ENCODE measurements at places on chromosomes 5 and 9. TPM values are rescaled to one million over a fixed set of nuclear protein-coding genes. Genes with fewer than 3 reads are reported as not detected.

GRCh38 chr5:126125407-126125806 is 297.8 kb upstream of the GRAMD2B start:
- DNase-seq = no peak

DNA sequence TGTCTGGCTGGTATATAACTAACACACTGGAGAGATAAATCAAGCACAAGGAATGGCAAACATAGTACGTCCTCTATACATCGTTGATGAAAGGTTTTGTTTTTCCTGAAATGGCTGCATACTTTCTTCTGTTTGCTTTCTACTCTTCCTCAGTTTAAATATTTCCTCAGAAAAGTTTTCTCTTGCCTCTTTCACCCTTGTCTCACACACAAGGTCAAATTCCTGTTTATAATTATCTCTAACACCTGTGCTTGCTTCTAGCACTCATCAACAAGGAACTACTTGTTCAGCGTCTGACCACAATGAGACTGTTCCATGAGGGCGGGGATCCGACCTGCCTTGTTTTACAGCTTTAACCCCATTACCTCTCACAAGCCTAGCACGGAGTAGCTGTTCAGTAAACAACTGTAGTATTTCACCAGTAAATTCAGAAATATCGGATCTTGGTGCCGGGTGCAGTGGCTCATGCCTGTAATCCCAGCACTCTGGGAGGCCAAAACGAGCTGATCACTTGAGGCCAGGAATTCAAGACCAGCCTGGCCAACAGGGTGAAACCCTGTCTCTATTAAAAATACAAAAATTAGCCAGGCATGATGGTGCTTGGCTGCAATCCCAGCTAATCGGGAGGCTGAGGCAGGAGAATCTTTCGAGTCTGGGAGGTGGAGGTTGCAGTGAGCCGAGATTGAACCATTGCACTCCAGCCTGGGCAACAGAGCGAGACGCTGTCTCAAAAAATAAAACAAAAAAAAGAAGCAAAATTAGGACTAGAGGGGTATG is 37.0 kb downstream of the NR6A1 start:
- no peak for DNase-seq

DNA sequence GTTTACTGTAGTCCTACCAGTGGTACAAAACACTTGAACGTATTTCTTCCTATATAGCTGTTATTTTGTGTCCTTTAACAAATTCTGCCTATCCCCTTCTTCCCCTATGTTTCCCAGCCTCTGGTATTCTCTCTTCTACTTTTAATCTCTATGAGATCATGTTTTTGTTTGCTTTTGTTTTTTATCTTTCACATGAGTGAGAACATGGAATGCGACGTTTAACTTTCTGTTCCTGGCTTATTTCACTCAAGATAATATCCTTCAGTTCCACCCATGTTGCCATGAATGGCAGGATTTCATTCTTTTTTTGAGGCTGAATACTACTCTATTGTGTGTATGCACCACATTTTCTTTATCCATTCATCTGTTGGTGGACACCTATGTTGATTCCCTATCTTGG is 634.4 kb upstream of the WWC1 start:
- no peak for DNase-seq

DNA sequence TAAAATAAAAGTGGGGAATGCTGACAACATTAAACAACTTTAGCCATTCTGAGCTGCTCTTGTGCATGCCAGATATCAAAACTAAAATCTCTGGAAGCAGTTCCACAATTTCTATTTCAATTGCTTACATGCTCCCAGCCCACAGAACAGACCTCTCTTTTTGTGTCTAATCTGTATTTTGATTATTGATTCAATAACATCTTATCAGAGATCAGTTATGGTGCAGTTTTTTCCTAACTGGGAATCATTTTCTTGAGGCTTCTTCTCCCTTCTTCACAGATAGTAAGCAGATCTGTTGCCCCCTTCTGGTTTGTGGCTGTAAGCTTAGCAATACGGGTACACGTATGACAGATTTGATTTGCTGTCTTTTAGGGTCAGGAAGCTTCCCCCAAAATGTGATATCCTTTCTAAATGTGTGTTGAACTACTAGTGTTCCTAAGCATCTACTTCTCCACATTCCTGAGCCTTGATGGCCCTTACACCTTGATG is 39.4 kb downstream of the MRPS27 start:
- peak; percentile 39 for DNase-seq

DNA sequence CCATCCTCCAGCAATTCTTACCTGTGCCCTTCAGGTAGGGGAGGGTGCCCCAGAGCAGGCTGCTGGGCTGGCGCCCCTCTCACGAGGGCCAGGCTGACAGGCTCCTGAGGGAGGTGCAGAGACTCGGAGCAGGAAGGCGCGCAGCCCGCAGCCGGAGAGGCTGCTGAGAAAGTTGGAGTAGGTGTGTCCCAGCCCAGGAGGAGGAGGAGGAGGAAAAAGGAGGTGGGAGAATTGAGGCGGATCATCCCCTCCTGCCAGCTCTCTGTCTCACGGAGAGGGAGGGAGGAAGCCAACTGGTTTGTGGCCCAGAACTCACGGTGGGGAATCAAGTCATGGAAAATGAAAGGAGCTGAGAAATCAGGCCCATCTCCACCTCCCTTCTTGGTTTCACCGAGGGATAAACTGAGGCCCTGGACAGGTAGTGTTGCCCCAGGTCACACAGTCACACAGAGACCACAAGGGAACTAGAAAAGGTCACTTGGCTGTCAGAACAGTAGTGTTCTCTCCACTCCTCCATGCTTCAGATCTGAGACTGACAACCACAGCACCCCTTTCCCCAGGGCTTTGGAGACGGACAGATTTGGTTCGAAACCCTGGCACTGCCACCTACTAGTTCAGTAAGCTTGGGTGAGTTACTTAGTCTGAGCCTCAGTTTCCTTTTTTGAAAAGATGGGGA is at the start of gene FAT2:
TSS of gene FAT2 (minus strand) at position 188 of the 676 bp plus-strand sequence. CDS start 22,400 bp downstream, outside the sequence.
- DNase-seq = peak; percentile 34

DNA sequence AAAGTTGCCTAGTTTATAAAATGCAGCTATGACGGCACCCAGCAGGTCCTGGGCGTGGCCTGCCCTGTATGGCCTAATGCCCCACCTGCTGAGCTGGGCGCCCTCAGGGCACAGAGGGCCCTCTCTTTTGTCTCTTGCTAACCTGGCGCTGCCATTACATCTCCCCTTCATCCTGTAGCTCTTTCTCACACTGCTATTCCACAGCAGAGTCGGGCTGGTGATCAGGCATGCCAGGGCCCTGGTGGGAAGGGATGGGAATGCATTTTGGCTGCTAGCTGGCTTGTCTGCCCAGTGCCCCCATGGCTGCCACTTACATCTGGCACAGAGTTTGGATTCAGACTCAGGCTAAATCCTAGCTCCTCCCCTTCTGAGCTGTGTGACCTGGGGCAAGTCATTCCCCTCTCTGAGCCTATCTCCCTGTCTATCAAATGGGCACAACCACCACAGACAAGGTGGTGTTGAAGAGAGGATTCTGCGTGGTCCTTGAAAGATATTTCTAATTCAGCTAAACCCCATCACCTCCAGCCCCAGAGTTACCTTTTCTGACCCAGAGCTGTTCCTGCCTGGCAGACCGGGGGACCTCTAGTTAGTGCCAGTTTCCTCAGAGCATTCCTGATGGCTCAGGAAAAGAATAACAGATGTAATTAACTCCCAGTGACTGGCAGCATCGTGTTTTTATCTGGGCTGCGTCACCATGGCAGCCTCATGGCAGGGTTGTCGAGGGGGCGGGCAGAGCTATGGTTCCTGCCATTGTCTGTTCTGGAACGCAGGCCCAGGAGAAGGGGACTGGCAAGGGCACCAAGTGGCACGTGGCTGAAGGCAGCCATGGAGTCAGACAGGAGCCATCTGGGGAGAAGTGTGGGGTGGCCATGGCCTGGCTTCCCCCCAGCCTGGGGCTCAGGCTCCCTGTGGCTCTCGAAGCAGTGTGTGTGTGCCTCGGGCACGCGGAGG is 6.3 kb downstream of the PRR7 start:
- peak; percentile 38 for DNase-seq

DNA sequence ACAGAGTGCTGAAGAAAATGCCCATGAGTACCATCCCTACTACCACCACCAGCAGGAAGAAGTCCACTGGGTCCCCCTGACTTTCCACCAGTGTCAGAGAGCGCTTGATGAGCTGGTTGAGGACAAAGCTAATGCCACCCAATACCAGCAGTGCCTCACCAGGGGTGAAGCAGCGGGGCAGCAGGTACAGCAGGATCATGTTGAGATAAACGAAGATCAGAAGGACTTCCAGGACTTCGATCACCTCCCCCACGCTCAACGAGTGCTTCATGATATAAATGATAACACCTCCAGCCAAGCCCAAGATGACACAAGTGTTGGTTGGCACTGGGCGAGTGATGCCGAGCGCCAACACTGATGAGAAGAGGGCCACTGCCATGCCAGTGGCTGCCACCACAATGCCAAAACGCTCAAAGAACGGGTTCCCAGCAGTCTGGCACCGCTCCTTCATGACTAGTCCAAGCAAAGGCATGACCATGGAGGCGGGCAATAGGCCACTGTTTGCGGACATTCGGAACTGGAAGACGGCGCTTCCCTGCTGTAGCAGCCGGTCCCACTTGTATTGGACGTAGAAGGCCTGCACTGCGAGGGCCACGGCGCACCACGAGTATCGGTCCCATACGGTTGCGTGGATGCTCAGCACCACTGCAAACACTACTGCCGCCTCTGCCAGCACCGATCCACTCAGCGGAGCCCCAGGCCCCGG is 679 bp downstream of the DOLK start:
- peak; percentile 42 for DNase-seq

DNA sequence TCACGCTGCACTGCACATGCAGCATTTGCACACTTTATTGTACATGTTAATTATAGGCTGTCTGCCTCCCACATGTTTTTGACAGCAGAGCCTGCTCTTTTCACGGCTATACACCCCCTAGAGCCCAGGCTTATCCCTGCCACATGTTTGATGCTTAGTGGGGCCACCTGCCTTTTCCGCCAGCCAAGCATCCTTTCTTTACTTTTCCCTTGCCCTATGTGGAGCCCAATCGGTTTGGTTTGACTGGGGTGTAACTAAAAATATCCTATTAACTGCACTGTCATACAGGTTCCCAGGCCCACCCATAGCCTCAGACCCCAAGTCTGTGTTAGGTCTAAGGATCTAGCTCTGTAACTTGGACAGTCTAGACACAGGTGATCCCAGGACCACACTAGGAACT is 18.9 kb upstream of the S1PR3 start:
- no peak for DNase-seq

- peak; percentile 58 for DNase-seq
These were observed 19.8 kb downstream of the IL7R start for GRCh38 chr5:35876454-35876853.

DNA sequence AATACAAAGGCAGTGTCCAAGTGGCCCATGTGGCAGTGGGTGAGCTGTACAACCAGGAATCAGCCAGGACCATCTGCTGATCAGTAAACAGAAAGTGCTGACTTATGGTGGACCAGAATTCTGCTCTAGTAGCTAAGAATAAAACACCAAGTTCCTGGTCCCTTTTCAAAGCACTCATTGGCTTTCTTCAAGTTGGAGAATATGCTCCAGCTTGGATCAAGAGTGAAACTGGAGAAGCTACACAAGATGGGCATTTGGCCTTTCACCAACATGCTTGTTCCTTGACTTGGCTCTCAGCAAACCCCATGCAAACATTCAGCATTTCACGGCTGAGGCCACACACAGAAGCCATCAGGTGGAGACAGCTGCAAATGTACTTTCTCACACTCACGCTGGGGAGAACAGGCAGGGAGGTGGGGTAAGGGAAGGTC is 32.1 kb downstream of the MARCHF3 start:
- peak; percentile 33 for DNase-seq

- no peak for DNase-seq
These were observed 65.4 kb upstream of the FCN1 start for GRCh38 chr9:134983074-134983473.

GRCh38 chr5:170638454-170639220 is 134.8 kb downstream of the KCNIP1 start:
- DNase-seq = peak; percentile 48

- peak; percentile 97 for DNase-seq
These were observed 24.8 kb downstream of the ANXA1 start for GRCh38 chr9:73176450-73176875.

GRCh38 chr5:1264211-1264610 is 30.7 kb downstream of the TERT start:
- no peak for DNase-seq

DNA sequence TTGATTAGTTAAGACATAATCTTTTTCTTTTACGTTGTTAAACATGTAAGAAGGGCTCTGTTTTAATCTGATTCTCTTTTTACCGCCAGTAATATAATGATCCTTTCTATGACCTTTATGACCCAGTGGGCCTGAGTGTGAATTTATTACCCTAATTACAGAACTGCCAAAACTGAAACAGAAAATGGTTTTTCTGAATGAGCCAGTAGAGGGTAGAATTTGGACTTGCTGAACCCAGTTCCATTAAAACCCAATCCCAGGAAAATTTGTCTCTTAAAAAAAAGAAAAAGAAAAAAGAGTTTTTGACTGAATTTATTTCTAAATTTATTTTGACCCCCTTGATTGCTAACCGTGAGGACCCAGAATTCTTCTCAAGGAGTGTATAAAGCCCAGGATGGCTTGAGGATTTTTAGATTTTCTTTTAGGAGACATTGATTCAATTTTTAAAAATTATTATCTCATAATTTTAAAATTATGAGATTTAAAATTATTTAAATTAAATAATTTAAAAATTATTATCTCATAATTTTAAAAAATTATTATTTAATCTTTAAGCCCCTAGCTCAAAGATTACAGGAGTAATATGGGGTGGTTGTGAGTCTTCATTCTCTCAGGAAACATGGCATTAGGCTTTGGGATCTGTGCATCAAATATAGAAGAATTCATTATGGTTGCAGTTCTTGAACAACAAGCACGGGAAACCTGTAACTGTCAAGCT is 94.1 kb upstream of the GLIS3 start:
- DNase-seq = no peak

- DNase-seq = no peak
These were observed 2.4 kb downstream of the ANXA6 start for GRCh38 chr5:151154931-151155774.

- DNase-seq = no peak
These were observed 6.6 kb upstream of the ENC1 start for GRCh38 chr5:74647096-74647495.

GRCh38 chr9:109805050-109805449 is 25.1 kb downstream of the PALM2AKAP2 start:
- no peak for DNase-seq

GRCh38 chr9:109203761-109204360 is 36.8 kb upstream of the FRRS1L start:
- no peak for DNase-seq

DNA sequence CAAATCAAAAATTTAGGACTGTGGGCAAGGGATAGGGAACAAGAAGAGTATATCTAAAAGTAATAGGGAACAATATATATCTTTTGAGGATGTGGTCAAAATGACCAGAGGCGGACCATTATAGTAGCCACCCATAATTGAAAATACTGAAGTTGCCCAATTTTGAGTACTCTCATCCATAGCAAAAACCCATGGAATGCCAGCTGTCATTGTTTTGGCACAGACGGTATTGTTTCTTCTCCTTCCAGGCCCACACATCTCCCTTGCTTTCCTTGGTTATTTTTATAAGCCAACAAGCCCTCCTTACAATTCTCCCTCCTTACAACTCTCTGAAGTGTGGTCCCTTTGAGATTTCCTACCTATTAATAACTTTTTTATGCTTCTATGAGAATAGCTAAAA is 50.4 kb upstream of the RGMB start:
- no peak for DNase-seq

- peak; percentile 46 for DNase-seq
These were observed 1.3 kb downstream of the NR2F1-AS1 start for GRCh38 chr5:93579692-93580062.

The LPAR1 gene
- 33.8 TPM for total RNA-seq

The OGN gene
- not detected for total RNA-seq

The NRG2 gene
- total RNA-seq = 1.9 TPM

The GPR151 gene
- not detected for total RNA-seq

The OTULINL gene
- total RNA-seq = 24.7 TPM

The INSL6 gene
- not detected for total RNA-seq

The ENG gene
- total RNA-seq = 25.9 TPM

The C9orf153 gene
- not detected for total RNA-seq

The SVEP1 gene
- total RNA-seq = 1.2 TPM

The PCDHB13 gene
- total RNA-seq = 0.39 TPM

Data from M059J (cell line).